ENCODE measurements at places on chromosomes 11 and 22.

GRCh38 chr11:67265633-67266448, 432 bp upstream of the GRK2 start:
- peak; percentile 50 for DNase-seq

- DNase-seq = no peak
Observed at GRCh38 chr11:76365038-76365679, 15.8 kb downstream of the THAP12 start.

DNA sequence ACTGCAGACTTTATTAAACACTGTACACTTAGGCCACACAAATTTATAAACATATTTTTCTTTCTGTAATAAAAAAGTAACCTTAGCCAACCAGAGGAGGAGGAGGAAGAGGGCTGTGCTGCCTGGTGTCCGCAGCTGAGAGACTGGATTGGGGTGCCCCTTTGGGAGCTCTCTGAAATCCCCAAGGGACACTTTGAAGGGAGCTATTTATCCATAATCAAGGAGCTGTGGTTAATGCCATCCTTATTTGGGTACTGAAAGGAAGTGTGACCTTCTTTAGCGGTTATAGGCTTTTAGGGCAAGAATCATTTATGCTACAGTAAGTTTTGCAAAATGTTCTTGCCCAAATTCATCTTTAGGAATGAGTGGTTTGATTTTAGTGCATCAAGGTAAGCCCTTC, 125.8 kb downstream of the RASSF10 start:
- no peak for DNase-seq

DNA sequence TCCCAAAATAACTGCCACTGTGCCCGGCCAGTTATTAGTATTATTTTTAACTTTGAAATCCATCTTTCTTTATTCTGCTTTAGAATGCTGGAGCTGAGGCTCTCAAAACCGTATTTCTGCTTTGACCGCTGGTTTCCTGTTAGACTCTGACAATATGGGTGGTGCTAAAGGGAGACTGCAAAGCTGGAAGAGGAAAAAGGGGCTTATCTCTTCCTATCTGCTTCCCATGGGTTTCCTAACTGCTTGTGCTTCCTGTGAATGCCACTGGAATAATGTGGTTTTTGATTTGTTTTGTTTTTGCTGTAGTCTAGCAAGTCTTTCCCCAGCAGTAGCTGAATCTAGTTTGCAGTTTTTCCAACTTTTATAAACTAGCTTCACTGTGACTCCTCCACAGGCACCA, 43.6 kb downstream of the XRRA1 start:
- no peak for DNase-seq

DNA sequence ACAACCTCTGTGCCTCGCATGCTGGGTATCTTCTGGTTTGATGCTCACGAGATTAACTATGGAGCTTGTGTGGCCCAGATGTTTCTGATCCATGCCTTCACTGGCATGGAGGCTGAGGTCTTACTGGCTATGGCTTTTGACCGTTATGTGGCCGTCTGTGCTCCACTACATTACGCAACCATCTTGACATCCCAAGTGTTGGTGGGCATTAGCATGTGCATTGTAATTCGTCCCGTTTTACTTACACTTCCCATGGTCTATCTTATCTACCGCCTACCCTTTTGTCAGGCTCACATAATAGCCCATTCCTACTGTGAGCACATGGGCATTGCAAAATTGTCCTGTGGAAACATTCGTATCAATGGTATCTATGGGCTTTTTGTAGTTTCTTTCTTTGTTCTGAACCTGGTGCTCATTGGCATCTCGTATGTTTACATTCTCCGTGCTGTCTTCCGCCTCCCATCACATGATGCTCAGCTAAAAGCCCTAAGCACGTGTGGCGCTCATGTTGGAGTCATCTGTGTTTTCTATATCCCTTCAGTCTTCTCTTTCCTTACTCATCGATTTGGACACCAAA, 516 bp downstream of the OR52J3 start:
- no peak for DNase-seq

- DNase-seq = no peak
Observed at GRCh38 chr11:44777209-44778194, 50.7 kb downstream of the TSPAN18 start.

- DNase-seq = no peak
Observed at GRCh38 chr22:46678785-46679700, 58.9 kb downstream of the GRAMD4 start.

DNA sequence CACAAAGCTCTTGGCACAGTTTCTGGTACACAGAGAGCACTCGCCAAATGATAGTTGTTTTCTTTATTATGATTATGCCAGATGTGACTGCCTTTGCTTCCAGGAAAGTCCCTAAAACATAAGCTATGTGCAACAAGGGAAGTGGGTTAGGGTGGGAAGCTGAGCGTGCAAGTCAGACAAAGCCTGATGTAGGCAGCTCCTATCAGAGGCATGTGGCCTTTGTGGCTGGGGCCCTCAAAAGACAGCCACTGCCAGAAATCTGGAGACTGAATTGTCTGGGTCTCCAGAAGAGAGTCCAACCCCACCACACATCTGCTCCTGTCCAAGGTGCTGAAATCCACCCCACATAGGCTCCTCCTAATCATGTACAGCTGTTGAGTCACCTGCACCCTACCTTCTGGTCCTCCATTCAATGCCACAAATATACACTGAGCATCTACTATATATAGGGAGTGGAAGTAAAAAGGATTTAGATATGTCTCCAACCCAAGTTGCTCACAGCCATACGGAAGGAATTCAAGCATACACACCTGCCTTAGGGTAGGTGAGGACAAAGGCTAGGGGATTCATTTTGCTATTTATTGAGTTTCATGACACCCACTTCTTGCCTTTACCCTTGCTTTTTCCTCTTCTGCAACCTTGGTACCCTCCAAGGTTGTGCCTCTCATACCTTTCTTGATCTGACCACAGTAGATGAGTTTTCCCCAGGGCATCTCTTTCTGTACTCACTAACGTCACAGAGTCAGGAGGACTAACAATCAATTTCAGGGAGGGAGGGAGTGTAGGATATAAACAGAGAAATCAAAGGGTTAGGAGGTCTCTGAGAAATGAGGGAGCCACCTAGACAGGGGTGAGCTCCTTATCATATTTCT, 12.4 kb downstream of the SEC14L3 start:
- no peak for DNase-seq

DNA sequence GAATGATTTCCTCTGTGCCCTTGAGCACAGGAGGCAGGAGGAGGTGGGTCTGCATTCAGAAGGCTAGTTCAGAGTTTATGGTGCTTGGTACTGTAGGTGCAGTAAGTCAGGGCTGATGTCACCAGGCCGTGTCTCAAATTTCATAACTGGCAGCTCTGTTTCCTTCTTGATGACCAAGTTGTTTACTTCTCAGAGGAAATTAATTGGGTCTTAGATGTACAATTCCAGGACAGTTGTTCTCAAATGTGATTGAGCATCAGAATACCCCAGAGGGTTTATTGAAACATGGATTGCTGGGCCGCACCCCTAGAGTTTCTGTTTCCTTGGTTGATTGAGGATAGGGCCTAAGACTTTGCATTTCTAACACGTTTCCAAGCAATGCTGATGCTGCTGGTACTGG, 6.2 kb downstream of the AMOTL1 start:
- DNase-seq = no peak

DNA sequence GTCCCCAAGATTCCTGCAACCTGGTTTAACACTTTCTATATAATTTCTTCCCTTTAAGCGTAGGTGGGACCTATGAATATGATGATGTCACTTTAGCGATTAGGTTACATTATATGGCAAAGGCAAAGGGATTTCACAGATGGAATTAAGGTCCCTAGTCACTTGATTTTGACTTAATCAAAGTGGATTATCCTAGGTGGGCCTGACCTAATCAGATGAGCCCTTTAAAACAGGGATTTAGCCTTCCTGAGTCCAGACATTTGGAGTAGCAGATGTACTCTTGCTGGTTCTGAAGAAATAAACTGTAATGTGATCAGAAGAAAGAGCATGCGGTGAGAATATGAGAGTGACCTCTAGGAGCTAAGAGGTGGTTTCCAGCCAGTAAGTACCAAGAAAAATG, 67.8 kb upstream of the LIN7C start:
- no peak for DNase-seq

- peak; percentile 54 for DNase-seq
Observed at GRCh38 chr11:8082391-8083087, 1.5 kb downstream of the TUB start.

GRCh38 chr22:19396561-19396933, 35.0 kb downstream of the HIRA start:
- no peak for DNase-seq

GRCh38 chr11:36056160-36056751, 112.4 kb downstream of the LDLRAD3 start:
- no peak for DNase-seq

GRCh38 chr11:1765871-1766718, 2.4 kb upstream of the CTSD start:
- DNase-seq = no peak

DNA sequence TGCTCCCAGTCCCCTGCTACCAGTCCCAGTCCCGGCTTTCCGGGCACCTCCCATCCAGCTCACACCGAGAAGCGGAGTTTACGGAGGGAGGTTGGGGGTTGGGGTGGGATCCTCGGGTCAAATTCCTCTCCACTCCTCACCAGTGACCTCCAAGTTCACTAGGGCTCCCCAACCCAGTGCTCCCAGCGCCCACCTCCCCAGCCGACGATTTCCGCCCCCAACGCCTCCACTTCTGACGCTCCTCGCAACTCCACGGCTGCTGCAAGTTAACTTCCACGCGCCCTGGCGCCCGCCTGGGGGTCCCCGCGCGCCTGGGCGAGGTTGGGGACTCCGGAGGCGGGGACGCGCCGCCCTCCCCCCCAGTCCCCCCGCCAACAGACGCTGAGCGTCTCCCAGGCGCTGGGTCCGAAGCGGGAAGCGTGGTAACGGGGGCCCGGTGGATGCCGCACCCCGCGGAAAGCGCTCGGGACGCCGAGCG, 526 bp downstream of the TPST2 start:
- DNase-seq = no peak

DNA sequence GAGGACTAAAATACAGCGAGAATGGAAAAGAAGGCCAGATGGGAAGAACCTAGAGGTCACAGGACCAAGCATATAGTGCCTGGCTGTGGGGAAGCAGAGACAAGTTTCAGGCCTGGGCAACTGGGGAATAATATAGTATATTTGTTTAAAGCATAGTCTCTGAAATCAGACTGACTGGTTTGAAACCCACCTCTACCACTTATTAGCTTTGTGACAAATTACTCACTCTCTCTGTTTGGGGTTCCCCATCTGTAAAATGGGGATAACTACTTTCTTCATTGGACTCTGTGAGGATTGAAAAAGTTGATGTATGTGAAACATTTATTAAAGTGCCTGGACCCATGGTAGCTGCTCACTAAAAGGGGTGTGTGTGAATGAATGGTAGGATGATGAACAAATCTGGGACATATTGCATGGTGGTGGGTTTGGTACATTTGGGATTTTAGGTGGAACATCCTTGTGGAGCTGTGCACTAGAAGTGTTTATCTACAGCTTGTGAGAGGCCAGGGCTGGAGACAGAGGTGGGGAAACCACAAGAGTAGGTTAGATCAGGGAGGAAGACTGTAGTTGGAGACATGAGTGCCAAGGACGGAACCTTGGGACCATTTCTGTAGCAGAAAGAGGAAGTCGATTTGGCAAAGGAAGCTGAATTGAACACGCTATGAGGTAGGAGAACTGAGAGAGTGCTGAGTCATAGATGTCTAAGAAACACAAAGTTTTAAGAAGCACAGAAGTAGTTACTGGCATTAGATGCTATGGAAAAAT, 52.6 kb downstream of the SWAP70 start:
- DNase-seq = no peak

DNA sequence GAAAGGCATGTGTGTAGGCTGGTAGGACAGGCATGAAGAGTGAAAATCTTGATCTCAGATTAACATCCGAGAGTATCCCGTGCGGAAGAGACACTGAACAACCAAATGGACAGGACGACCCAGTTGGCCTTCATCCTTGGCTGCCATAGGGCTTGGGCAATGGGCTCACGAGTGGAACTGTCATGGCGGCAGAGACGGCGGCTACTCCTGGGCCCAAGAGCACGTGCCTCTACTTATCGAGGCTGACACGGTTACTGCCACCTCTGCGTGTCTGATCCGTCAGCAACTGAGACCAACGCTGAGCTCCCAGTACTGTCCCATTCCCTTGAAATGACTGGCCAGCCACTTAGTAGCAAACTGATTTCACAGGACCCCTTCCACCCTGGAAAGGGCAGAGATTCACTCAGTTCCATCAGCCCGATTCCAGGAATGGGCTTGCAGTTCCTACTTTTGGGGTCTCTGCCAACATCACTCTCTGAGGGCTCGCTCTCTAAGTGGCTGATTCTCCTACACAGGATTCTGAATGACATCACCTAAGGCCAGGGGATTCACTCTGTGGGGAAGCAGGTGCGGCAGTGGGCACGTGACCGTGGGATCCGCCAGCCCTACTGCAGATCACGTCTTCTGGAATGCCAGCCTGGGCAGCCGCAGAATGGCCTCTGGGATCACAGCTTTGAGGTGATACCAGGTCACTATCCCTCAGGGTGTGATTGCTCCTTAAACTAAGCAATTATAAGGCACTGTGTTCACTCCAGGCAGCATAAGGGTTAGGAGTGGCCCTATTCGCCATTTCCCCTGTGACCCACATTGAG, 97.8 kb downstream of the RPS6KA4 start:
- no peak for DNase-seq

- DNase-seq = no peak
Observed at GRCh38 chr11:38819981-38820380, 2221.9 kb upstream of the RAG2 start.

GRCh38 chr11:122755409-122755808, 82.9 kb upstream of the CRTAM start:
- DNase-seq = no peak

DNA sequence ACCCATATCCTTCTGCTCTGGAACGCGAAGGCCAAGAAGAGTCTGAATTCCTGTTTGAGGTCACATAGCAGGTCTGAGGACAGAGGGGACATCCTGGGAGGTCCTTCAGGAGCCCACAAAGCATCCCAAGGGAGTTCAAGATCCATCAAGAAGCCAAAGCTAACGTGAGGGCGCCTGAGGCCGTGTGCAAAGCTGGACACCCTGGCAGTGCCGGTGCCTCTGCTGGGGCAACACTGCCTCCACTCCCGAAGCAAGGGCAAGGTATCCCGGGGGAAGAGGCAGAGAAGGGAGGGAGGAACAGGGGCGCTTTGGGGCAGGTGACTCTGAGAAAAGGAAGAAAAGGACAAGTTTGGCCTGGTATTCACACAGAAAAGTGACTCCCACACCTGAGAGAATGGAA, 50.3 kb upstream of the CDON start:
- no peak for DNase-seq

DNA sequence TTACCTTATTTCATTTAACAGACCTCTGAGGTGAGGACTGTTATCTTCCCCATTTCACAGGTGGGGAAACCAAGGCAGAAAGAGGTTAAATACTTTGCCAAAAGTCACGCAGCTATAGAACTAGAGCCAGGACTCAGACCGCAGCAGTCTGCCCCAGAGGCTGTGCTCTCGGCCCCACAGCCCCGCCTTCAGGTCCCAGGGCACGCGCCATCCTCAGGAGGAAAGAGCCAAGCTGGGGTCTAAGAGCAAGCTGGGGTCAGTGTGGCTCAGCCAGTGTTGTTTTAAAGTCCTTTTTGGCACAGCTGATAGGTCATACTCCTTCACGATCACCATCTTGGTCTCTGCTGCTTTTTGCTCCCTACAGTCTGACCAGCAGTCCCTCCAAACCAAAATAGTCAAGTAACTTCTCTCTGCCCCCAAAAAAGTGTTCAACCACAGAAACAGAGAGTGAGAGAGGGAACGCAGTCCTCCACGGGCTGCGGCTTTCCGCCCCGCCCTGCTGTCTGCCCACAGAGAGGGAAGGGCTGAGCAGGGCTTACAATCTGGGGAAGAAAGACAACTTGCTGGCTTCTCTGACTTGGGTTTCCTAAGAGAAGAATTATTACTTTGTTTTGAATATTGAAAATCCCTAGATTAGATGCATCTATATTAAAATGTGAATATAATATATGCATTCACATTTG, 137.2 kb upstream of the OPCML start:
- no peak for DNase-seq

GRCh38 chr22:49281467-49282340, 546.0 kb downstream of the BRD1 start:
- DNase-seq = no peak

Data from NCI-H1105 treated with DMSO at 0.1 percent for 48 hours (cell line).